Thymus (tissue), 14 donors: ENCODE measurements at places on chromosomes 4 and X. TPM values are rescaled to one million over a fixed set of nuclear protein-coding genes. Genes with fewer than 3 reads are reported as not detected.

- DNase-seq, result no peak
- H3K27me3 ChIP-seq, result no peaks in the 10 kb centered on the region
- H3K4me3 ChIP-seq, result no peak overlapping the region
- H3K4me1 ChIP-seq, result no peaks in the 10 kb centered on the region
- no peak overlapping the region for H3K27ac ChIP-seq
Measured at GRCh38 chrX:4805502-4805901, 1092.1 kb upstream of the PRKX start.

DNA sequence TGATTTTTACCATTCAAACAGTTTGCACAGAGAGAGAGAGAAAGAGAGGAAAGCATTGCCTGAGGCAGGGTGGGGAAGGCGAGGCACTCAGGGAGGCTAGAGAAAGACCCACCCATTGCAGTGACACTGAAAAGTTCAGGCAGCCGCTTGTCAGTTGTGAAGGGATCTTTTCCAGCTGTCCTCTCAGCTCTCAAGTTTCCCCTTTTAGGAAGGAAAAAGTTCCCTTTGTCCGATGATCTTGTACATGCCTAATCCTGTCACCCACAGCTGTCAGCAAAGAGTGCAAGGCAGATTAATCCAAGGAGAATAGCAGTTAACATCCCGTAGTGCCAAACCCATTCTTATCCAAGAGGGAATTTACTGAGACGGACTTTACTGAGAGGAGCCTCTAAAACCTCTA lies 255.0 kb downstream of the MAGEB5 start:
- H3K27ac ChIP-seq, result no peak overlapping the region
- DNase-seq, result no peak
- no peaks in the 10 kb centered on the region for H3K27me3 ChIP-seq

- H3K36me3 ChIP-seq, result no peaks in the 10 kb centered on the region
- H3K4me3 ChIP-seq, result no peak overlapping the region
- H3K4me1 ChIP-seq, result no peaks in the 10 kb centered on the region
- DNase-seq, result no peak
Measured at GRCh38 chrX:131617182-131617581, 73.3 kb downstream of the OR13H1 start.

GRCh38 chr4:182843808-182844325 lies 73.3 kb downstream of the DCTD start:
- no peaks in the 10 kb centered on the region for H3K27me3 ChIP-seq
- H3K36me3 ChIP-seq, result no peaks in the 10 kb centered on the region
- DNase-seq, result no peak
- no peak overlapping the region for H3K4me3 ChIP-seq
- H3K27ac ChIP-seq, result no peak overlapping the region

- H3K36me3 ChIP-seq, result no peaks in the 10 kb centered on the region
- no peak overlapping the region for H3K27ac ChIP-seq
- DNase-seq, result no peak
- no peak overlapping the region for H3K4me3 ChIP-seq
- no peaks in the 10 kb centered on the region for H3K27me3 ChIP-seq
Measured at GRCh38 chrX:3577551-3577950, 135.9 kb downstream of the PRKX start.

SORBS2 gene
- 13.8 TPM for total RNA-seq
